ENCODE measurements at places on chromosomes 3 and 15. TPM values are rescaled to one million over a fixed set of nuclear protein-coding genes. Genes with fewer than 3 reads are reported as not detected.

- no peak overlapping the region for H3K27ac ChIP-seq
- 0 out of 2 replicates have a peak, but pooled peaks cover 3% of the 10 kb centered on the region for H3K27me3 ChIP-seq
- H3K4me3 ChIP-seq: no peak overlapping the region
- DNase-seq: no peak
- no peaks in the 10 kb centered on the region for H3K36me3 ChIP-seq
Observed at GRCh38 chr3:186132487-186132886, 23.6 kb upstream of the ETV5 start.

DNA sequence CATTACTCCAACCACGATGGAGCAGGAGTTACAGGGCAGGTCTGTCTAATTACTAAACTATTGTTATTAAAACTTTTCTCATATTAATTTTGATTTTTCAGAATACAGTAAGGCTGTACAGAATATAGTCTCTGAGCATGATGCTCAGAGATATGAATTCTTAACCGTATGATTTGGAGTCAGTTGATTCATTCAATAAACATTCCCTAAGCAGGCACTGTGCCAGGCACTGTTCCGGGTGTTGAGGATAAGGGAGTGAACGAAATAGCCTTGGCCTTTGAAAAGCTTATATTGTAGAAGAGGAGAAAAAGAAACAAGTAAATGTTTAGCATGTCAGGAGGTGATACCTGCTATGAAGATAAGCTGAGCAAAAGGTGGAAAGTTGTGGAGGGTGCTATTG lies 187.3 kb downstream of the KCNAB1 start:
- no peaks in the 10 kb centered on the region for H3K36me3 ChIP-seq
- no peaks in the 10 kb centered on the region for H3K4me1 ChIP-seq
- H3K27ac ChIP-seq: no peak overlapping the region
- no peaks in the 10 kb centered on the region for H3K27me3 ChIP-seq

The COMMD4 gene
- total RNA-seq: 108 TPM

- H3K4me3 ChIP-seq: no peak overlapping the region
- no peaks in the 10 kb centered on the region for H3K36me3 ChIP-seq
- no peak overlapping the region for H3K27ac ChIP-seq
Observed at GRCh38 chr15:53910852-53911251, 67.4 kb upstream of the UNC13C start.
